ENCODE measurements at places on chromosomes 6 and 20.
A peak's percentile ranks its signal among the peaks of the same experiment; 100 is the strongest.

GRCh38 chr6:136251394-136251793 lies 1.3 kb upstream of the MTFR2 start:
- DNase-seq: no peak

DNA sequence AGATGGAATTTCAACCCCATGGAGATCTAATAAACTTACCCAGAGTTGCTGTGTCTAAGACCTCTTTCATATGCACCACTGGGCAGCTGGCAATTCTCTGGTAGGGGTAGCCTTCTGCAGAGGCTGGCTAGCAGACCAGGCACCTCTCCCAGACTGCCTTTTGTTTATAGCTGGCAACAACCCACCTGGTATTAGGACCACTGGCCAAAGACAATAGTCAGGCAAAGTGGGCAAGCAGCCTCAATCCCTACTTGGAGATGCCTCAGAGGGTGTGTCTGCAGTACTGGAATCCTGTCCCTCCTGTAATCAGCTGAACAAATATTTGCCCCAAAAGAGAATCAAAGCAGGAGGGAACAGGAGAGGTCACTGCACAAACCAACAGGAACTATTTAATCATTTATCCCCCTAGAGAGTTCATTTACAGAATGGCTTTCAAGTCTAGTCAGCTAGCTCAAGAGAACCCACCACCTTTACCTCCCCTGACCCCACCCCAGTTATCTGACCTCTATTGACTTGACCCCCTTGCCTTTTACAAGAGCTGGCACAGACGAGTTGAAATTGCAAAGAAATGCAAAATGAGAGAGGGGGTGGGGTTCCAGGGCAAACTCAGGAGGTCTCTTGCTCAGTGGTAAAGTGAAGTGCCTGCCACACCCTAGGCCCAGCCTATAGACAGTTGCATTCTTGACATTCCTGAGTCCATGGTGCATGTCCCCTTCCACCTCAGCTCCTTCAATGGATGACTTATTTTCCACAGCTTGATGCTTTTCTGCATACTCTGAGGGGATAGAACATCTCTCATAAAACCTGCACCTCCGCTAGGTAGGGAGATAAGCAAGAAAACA lies 2.8 kb downstream of the BCL2L1 start:
- DNase-seq: no peak

DNA sequence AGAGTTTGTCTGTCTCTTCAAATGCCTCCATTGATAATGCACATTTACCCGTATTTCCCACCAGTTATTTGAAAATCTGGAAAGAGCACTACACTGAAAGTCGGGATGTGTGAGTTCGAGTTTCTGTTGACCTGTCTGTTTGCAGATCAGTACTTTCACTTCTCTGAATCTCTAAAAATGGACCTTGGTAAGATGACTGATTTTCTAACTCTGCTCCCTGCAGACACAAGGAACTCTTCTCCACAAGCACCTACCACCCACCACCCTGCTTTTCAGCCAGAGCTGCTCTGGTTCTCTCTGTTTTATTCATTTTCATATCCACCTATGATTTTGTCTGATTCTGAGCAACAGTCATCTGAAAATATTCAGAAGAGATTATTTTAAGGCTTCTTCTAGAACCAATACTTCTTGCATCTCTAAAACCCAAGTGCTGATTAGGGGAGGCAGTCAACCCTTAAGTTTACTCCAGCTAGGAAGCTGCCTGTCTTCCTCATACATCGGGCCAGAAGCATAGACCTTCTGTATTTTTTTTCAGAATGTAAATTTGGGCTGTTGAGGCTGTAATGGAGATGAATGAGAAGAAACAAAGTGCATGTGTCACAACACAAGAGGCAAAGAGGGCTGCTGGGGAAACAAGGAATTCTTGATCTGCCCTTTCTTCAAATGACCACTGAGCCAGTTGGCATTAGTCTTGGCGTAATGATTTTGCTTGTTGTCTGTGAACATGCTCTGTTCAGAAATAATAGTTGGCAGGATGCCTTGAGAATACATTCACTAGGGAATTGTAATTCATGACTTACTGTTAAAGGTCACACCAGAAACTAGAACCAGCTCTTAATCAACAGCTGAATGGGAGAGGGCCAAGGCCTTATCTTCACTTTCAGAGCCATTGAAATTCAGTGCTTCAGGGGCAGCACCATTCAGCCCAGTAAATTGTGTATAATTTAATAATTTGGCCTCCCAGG lies 85.4 kb upstream of the MYLIP start:
- peak; percentile 66 for DNase-seq

- DNase-seq: no peak
Observed at GRCh38 chr6:138371720-138372119, 6.0 kb upstream of the SMIM28 start.

DNA sequence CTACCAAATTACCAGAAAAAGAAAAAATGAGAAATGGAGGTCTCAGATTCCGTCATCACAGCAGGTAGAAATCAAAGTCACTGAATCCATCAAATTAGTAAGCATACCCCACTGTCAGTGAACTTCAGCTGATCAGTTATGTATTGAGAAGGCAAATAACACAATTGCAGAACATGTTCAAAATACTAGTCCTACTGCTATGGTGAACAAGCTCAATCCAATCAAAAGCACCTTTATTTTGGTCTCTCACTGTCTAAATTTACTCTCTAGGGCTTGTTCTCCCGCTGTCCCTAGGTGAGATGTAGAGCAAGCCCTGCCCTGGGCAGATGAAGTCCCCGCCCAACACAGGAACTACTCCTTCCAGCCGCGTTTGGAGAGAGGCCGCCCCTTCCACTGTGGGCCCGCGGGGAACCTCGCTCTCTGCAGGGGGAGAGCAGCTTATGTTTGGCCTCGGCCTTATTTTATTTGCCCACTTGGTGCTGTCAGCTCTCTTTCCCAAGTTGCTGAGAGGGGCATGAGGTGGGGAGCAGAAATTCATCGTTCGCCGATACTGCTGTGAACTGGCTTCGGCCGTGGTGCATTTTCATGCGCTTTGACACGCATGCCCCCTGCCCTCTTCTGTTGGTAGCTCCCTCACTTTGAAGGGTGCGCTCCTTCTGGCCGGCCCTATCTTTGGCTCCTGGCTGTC lies 14.3 kb upstream of the MAP1LC3A start:
- DNase-seq: no peak

- no peak for DNase-seq
Observed at GRCh38 chr20:1566701-1567100, 9.2 kb upstream of the SIRPD start.

DNA sequence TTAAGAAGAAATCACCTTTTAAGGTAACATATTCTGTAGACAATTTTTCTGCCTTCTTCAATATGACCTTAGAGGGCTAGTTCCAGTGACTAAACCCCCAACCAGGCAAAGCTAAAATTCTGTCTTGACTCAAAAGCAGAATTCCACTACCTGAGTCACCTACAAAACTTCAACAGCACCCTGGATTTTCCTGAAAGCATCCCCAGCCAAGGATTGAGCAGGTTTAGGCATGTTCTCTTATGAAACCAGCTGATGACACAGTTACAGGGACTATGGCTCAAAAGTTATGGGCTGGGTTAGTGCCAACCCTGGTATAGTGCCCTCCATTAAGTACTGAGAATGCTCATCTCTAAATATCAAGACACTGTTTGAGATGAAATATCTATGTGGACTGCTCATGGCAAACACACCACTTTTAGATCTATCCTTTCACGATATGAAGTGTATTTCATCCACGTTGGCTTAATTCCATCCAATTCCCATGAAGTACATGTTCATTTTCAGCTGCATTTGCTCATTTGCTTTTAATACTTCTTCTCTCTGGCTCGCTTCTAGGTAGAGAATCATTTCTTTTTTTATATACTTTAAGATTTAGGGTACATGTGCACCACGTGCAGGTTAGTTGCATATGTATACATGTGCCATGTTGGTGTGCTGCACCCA lies 53.6 kb upstream of the TNFAIP3 start:
- DNase-seq: peak; percentile 29

All from GM12865 (cell line).